Ovary (tissue), 10 donors: ENCODE measurements at places on chromosomes 5 and 9.

DNA sequence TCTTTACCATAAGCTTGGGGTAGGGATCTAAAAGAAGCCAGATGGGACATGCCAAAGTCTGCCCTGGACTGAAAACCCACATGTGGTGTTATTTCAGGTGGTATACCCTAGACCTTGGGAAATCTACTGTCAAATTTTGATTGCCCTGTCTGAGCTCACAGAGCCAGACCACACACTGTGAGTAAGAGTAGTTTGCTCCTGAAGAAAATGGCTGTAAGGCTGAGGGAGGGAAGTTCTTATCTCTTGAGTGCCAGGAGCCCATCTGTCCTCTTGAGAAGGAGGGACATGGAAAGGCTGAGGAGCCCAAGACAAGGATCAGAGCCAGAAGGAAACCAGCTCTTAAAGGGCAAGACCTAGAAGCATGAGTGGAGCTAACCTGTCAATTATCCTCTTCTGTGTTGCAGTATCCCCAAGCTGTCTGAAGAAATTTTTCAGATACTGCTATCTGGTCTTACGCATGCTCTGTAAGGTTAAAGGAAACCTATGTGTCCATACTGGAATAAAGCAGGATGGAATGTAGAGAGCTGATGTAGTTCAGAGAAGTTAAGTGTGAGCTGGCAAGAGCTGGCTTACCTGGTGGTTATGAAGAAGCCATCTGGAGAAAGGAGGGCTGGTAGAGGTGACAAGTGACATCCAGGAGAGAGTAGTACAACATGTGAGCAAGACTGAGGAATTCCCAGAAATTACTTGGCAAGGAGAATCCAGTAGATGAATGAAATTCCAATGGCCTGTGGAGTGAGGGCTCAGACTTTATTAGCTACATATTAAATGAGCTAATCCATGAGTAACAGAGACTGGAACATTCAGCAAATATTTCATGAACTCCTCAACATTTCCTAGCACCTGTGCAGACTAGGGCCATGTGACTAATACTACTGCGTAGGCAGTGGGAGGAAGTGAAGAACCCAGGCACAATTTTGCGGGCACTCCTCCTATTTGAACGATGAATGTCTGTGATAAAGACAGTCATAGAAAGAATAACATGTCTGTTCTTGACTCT lies 389.1 kb upstream of the KIF2A start:
- no peak for DNase-seq

DNA sequence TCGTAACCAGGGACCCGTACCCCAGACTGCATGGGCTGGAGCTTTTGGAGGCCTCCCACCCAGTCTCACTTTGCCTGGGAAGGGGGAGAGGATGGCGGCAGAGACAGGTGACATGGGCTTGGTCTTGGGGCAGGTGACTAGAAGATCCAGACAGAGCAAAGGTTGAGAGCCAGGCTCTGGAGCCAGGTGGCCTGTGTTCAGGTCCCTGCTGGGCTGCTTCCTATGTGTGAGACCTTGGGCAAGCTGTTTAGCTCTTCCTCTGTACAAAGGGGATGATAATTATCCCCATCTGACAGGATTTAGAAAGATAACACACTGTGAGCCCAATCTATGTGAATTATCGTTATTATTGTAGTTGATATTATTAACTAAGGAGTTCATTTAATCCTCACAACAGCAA lies 16.1 kb upstream of the NDST1 start:
- no peak for DNase-seq

DNA sequence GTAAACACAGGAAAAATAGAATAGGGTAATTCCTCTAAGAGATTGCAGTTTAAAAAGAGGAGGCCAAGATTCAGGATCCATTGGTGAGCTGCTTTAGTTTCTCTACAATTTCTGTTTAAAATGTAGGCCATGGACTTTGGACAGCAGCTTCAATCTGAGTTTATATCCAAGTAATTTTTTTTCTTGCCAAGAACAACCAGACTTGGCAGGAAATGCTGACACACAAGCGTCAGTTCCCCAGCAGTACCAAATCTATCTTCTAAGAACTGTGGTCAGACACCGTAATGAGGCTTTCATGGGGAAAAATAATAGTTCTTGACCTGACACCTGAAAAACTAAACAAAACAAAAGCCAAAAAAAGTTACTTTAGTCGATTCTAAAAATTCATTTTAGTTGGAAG lies 528.8 kb downstream of the CSNK1G3 start:
- no peak for DNase-seq

DNA sequence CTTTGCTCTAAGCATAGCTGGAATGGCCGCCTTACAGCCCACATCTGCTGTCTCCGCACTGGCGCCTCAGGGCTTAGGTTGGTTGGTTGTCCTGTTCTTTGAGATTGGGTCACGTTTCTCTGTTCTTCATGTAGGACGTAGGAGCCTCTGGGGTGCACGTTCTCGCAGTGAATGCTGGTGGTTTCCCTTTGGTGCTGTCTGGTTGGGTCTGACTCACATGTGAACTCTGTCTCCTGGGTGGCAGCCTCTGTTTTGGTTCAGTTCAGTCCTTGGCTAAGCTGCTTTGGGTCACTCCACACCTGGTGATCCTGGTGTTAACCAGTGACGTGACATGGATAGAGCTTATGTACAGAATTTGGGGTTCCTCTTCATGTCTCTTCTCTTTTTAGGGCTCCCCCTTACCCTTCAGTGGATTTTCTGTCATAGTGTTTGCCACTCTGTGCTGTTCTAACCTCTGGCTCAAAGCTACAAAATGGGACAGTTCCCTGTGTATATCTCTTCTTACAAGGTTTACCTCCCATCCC lies 12.6 kb upstream of the LPCAT1 start:
- peak; percentile 4 for DNase-seq

DNA sequence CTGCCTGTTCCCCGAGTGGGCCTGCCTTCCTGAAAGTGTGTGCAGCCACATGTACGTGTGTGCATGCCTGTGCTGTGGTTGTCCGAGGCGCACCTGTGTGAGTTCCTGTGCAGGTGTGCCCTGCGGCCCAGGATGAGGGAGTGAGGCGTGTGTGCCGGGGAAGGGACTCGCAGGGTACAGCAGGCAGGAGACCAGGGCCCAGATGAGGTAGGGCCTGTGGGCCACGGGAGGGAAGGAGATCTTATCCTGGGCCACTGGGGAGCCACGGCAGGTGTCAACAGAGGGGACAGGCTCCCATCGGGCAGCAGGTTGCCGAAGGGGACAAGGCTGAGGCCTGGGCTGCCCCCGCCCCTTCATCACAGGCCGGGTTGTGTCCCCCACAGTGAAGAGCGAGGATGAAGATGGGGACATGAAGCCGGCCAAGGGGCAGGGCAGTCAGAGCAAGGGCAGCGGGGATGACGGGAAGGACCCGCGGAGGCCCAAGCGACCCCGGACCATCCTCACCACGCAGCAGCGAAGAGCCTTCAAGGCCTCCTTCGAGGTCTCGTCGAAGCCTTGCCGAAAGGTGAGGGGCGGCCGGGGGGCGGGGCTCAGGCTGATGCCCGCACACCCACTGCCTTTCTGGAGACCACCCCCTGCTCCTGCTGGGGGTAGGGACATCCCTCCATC lies 79.2 kb downstream of the LMX1B start:
- DNase-seq = no peak

DNA sequence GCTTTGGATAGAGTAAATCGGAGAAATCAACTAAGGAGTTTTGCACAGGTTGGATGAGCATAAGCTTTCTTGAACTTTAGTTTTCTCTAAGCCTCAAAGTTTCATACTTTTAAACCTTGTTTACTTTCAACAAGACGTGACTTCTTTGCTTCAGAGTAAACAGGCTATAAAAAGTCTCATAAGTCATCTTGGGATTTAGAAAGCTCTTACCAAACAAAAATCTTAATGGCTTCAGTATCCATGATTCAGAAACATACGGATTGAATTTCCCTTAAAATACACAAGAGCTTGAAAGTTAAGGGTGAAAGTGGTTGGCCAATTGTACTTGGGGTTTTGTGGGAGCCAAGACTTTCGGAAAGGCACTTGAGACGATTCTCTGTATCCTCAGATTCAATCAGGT lies 270.9 kb upstream of the ANKH start:
- no peak for DNase-seq

DNA sequence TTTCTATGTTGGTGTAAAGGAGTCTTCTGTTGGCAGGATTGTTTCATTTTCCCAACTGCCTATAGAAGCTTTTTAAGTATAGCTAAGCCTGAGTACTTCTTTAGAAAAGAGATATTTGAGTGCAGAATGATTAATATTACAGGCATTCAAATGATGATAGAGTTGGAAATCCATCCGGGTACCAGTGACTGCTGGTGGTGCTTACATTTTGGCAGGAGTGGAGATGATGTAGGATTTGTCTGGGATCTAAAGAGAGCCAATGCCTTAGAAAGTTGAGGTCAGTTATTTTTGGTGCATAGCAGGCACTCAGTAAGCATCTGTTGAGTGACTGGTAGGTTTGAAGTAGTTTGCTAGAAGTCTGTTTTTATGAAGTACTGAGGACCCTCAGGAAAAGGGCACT lies 433.5 kb downstream of the DMAC1 start:
- no peak for DNase-seq

- DNase-seq = no peak
These were observed 8.9 kb upstream of the C5orf58 start for GRCh38 chr5:170223906-170224305.
